Breast epithelium (tissue), 4 donors: ENCODE measurements at places on chromosomes 6 and 20.

DNA sequence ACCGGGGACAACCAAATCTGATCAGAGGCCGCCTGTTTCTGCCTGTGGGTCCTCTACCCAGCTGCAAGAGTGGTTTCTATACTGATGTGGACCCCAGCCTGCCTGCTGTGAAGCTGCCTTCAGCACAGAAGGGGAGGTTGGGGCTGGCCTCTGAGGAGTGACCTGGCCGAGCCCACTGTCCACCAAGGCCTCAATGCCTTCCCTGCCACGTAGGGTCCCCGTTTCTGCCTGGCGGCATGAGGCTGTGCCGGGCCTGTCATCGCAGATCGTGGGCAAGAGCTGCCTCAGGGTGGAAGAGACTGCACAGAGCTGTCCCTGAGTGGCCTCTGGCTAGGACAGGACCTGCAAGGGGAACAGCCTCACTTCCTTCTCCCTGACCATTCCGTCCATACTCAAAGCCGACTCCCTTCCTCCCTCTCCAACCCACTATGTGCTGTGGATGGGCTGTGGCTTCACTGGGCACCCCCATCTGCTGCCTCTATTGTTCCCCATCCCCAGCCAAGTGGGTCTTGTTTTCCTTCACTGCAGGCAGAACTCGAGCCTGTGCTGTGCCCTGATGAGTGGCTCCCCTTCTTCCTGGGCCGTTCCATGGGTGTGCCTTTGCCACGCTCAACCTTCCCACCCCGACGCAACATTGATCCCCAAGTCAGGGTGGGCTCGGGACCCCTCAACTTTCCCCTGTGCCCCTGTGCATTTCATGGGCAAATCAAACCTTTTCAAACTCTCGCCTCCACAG, 60.3 kb downstream of the ERMARD start:
- DNase-seq: no peak

DNA sequence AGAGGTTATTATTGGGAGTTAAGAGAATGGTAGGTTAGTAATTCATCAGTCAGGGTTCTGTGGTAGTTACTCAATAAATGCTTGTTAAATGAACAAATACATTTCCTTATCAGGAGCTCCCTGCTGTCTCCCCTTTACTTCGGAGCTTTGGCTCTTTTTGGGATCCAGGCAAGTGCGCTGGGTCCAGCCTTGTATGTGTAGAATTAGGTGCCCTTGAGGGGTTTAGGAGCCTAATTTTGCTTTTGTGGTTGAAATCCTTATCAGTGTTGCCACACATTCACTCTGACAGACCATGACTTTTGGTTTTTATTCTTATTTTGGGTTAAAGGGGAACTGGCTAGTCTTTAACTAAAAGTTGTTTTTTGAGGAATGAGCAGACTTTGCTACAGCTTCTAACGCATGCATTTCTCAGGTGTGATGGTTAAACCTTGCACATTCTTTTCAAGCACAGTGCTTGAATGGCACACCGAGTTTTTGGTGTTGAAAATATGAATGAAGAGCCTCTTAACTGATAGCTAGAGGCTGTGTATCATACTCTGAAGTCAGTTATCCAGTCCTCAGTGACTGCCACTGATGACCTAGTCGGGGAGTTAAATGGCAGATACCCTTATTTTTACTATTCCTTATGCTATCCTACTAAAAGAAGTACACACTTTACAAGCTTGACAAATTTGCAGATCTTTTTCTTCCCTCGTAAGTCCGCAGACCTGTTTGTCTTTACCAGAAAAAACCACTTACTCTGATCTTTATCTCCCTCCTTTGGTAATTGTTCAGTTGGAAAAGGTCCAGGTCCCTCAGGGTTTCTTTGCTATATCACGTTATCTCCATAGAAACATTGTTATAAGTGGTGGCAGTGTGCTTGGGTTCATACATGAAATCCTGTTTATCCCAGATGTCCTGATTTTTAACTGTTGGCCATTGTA, 50.7 kb upstream of the PLCG1 start:
- no peak for DNase-seq

- DNase-seq: no peak
Measured at GRCh38 chr6:133590814-133591213, 298.1 kb upstream of the TCF21 start.

DNA sequence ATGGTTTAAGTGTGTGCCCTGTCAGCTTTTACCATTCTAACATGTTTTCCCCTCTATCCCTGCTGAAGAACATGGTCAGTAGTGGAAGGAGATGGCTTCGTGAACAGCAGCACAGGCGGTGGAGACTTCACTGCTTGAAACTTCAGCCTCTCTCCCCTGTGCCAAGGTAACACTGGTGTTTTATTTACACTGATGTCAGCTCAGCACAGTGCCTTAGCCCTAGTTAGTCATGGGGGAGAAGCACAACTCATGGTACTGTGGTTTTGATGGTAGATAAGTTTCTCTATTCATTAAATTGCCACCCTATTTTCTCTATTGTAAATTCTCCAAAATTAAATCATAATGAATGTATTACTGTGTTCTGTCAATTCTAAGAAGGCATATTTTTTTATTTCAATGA, 56.6 kb downstream of the MTHFD1L start:
- DNase-seq: no peak

DNA sequence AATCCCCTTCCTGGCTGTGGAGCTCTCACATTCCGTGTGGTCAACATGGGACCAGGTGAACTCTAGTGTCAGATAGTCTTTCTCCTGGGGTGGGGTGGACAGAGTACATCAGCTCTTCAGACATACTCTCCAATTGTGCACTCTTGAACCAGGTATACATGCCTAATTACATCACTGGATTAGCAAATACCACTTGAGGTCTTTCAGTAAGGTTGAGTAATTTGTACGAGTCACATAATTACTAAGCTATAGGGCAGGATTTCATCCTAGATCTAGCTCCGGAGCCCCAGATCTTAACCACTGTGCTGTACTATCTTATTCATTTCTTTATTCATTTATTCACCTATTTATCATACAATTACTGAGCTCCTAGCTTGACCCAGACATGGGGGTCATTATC, 821.3 kb downstream of the TFAP2A start:
- no peak for DNase-seq

DNA sequence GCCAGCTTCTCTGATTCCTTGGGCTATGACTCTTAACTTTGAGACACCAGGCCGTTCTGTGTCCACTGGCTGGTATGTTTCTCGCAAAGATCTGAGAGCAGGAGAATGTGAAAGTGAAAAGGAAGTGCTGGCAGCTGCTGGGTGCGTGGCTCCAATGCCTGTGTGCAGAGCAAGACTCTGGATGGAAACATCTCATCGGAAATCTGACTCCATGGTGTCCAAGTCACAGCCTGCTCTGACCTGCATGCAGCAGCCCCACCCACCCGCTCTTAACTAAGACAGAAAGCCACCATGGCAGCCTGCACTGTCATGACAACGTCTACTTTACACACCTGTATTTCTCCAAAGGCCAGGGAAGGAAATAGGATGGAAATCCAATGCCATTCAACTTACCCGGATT, 66.3 kb upstream of the MPC1 start:
- no peak for DNase-seq

DNA sequence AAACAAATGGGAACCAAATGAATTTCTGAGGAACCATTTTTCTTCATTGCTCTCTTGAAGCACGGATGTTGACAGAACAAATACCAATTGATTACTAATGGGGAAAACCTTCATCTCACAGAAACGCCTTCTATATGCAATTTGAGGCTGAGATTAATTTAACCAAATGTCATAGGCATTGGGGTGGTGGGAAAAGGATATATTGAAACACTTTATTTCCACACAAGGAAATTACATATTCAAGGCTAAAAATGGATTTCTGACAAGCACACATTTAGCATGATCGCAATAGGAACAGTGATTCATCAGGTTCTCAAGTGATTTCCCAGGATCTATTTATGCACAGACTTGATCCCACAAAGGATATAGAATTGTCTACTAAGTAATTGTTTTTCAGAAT, 88.9 kb downstream of the COL12A1 start:
- DNase-seq: no peak

GRCh38 chr6:100430962-100431361, 33.8 kb downstream of the SIM1 start:
- DNase-seq: no peak

GRCh38 chr6:134174672-134175531, 122.5 kb upstream of the SLC2A12 start:
- DNase-seq: peak; percentile 80

DNA sequence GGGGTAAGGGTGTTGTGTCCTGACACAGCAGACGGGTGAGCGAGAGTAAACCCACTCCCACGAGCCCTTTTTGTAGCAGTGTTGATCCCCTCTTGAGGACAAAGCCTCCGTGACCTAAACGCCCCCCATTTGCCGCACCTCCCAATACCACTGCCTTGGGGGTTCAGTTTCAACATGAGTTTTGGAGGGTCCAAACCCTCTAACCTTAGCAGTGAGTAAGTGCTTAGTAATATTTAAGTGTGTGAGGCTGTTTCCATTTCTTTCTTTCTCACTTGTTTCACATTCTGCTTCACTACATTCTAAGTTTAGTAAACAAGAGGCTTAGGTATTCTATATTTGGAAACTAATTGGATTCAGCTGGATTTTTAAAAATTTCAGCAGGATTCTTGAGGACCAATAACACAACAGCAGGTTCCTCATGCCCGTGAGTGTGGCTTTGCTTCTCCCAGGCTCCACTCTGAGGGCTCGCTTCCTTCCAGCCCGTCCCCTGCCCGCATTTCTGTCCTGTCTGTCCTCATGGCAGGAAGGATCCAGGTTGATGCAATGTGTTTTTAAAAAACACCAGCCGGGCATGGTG, 41.2 kb downstream of the SNX9 start:
- no peak for DNase-seq

GRCh38 chr6:97316978-97317377, 34.0 kb upstream of the MMS22L start:
- DNase-seq: no peak

GRCh38 chr6:8481727-8482126, 46.4 kb upstream of the SLC35B3 start:
- no peak for DNase-seq

GRCh38 chr6:34324738-34325444, 67.6 kb downstream of the NUDT3 start:
- no peak for DNase-seq

GRCh38 chr20:62874964-62875344, 13.3 kb upstream of the TCFL5 start:
- no peak for DNase-seq

GRCh38 chr6:109081026-109081425, 13.6 kb downstream of the SESN1 start:
- no peak for DNase-seq

DNA sequence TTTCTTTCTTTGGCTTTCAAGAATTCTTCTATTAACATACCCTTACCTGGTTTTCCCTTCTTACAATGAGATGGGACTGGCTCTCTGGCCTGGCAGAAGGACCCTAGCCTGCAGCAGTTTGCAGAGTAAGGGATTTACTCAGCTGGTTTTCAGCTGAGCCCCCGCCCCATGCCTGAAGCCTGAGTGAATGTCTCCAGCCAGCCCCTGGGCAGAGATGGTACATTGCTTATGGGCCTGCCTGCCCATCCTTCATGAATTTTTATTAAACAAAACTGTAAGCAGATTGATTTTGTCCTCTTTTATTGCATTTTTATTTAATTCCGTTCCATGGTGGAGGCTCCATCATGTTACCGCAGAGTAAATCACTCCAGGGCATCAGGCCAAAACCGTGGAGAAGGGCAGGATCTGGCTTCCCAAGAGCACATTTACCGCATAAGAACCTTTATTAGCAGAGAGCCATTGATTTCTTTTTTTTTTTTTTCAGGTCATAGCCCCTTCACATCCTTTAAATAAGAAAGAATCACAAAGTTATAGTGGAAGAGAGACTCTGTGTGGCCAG, 316.2 kb downstream of the DHX35 start:
- no peak for DNase-seq

GRCh38 chr6:145483191-145483996, 251.9 kb downstream of the EPM2A start:
- no peak for DNase-seq
